ENCODE measurements at places on chromosomes 2 and 18.

- DNase-seq: no peak
Measured at GRCh38 chr2:24579053-24579803, 88.2 kb downstream of the NCOA1 start.

- DNase-seq: no peak
Measured at GRCh38 chr2:191938779-191939178, 91.9 kb upstream of the CAVIN2 start.

DNA sequence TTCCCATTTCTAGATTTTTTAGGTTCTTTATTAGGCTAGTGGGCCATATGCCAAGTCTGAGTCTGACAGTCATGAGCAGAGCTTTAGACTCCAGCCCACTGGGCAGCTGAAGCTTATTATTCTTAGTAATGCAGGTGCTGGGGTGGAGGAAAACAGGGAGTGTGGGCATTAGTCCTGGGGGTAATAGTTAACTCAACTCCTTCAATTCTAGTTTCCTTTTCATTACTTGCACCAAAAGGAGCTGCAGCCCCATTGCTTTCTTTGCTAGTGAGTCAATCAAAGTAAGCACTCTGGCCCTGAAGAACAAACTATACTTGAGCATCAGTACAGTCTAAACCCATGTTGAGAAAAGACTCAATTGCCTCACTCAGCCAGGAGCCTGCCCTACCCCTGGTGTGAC lies 35.5 kb downstream of the ICOS start:
- no peak for DNase-seq

GRCh38 chr2:215504547-215504946 lies 68.7 kb upstream of the FN1 start:
- DNase-seq: no peak

GRCh38 chr18:2641638-2642037 lies 13.9 kb upstream of the SMCHD1 start:
- no peak for DNase-seq

GRCh38 chr18:30927517-30928075 lies 114.9 kb downstream of the DSC3 start:
- no peak for DNase-seq

- DNase-seq: no peak
Measured at GRCh38 chr2:16709769-16710168, 44.1 kb upstream of the CYRIA start.

GRCh38 chr2:69382547-69382946 lies 4.5 kb downstream of the GFPT1 start:
- DNase-seq: no peak

- DNase-seq: no peak
Measured at GRCh38 chr2:59887366-59887765, 666.1 kb downstream of the BCL11A start.

DNA sequence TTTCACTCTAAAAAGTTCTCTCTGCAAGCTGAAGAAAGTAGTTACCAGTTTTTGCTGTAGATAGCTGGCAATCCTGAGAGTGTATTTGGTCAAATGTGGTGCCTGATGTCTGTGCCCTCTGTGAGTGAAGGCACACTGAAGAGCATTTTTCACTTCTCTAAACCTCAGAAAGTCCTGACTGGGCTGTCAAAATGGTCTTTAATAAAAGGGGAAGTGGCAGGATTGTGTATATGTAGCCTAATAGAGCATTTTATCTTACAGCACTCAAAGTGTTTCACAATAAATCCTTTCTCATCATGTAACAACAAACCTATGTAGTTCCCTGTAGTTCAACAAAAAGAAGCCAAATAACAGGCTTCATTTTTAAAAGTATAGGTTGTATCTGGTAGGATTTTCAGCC lies 1552.3 kb upstream of the SLC39A10 start:
- DNase-seq: no peak

- no peak for DNase-seq
Measured at GRCh38 chr2:96105994-96106715, 10.2 kb downstream of the ADRA2B start.

- DNase-seq: peak; percentile 54
Measured at GRCh38 chr2:96913398-96914202, 43.7 kb upstream of the SEMA4C start.

GRCh38 chr2:98514096-98514639 lies 69.5 kb downstream of the INPP4A start:
- DNase-seq: no peak

DNA sequence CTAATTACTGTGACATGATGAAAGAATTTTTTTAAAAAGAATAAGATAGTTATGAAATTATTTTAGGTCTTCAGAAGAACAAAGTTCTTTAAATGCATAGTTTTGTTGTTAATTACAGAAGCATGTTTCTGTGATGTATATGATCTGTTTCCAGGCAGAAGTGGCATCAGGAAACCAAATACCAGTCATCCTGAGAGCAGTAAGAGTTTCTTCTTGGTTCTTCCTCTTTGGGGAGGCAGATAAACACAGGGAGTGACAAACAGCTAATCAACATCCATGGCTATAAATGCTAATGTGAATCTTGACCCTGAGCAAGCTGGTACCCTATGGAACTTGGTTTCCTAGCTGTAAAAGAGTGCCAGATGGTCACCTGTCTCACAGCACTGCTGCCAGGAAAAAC lies 29.2 kb downstream of the WIPF1 start:
- no peak for DNase-seq

GRCh38 chr18:75915941-75916623 lies 488.6 kb upstream of the SMIM21 start:
- no peak for DNase-seq

- no peak for DNase-seq
Measured at GRCh38 chr18:34875150-34875549, 165.1 kb downstream of the DTNA start.

GRCh38 chr2:238407566-238407965 lies 19.2 kb upstream of the ASB1 start:
- no peak for DNase-seq

GRCh38 chr2:18913512-18913911 lies 324.1 kb upstream of the NT5C1B start:
- DNase-seq: no peak

DNA sequence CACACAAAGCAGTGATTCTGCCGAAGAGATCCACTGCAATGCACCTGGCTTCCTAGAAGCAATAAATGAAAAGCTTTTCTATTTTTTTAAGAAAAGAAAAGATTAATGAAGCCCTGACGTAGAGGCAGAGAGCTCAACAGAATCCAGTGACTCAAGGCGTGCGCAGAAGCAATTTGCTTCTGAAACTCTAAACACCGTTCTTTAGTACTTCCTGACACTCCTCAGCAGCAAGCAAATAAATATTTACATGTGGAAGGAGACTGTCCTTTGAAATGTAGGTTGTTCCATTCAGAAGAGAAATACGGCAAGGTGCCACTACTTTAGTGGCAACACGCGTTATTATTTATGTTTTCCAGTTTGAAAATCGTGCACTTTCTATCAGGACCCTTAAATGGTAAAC lies 126.2 kb upstream of the ZNF516 start:
- no peak for DNase-seq

GRCh38 chr2:75030218-75031009 lies 72.0 kb downstream of the POLE4 start:
- no peak for DNase-seq

GRCh38 chr2:213733893-213734292 lies 449.6 kb downstream of the SPAG16 start:
- no peak for DNase-seq

- no peak for DNase-seq
Measured at GRCh38 chr2:240713928-240714746, 22.5 kb downstream of the AQP12A start.

GRCh38 chr18:62457877-62458276 lies 64.9 kb upstream of the ZCCHC2 start:
- DNase-seq: no peak

GRCh38 chr2:6368281-6368680 lies 497.4 kb downstream of the CMPK2 start:
- no peak for DNase-seq

DNA sequence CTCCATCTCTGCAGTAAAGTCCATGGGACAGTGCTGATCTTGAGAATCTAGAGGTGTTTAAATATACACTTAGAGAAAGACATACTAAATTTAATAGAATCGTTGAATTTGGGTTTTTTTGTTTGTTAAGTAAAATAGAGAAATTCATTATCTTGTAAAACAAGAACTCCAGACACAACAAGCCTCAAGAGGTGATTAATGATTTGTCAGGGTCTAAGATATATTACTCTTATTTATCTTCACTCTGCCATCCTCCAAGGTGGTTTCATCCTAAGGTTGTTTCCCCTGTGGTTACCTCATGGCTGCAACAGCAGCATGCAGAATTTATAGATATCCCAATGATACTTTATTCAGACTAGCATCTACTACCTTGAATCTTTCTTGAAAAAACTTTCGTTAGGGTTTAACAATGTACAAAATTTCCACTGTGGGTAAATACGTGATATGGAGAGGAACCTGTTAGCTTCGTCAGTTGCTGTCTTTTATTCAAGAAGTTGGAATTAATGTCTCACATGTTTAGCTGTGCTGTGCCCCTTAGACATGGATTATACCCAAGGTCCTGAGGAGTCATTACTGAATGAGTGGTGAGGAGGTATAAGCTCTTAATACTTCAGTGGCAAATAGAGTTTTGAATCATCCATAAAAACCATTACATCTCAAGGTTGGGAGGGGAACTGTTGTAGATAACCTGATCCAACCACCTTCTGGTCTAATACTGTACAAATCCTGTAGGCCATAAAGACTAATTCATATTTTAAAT lies 128.0 kb downstream of the GPD2 start:
- DNase-seq: no peak

- DNase-seq: no peak
Measured at GRCh38 chr2:151824886-151825285, 3.3 kb downstream of the ARL5A start.

DNA sequence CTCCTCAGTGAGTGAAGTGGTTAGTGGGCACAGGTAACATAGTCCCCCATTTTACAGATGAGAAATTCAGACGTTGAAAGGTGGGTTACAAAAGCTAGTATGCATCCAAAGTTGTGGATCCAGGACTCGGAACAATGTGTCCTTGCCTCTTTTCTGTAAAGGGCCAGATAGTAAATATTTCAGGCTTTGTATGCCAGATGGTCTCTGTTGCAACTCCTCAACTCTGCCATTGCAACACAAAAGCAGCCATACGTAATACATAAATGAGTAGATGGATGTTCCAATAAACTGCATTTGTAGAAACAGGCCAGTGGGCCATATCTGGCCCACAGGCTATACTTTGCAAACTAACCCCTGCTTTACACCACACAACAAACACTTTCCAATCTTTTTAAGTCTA lies 166.6 kb upstream of the PKDCC start:
- no peak for DNase-seq

DNA sequence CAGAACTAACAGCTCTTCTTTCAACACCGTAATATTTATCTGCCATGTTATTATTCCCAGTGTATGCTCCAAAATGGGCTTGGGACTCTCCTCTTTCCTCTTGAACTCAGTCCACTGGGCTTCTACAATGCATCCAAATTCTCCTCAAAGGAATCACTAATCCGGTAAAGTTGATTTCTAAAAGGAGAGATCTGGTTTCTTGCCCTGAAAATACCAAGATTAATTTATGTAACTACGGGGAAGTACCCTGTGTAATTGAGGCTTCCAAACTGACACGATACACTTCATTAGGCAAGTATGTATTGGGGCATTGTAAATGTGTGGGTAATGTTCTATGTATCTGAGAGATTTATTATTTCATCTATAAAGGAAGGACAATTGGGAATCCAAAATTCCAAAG lies 5.7 kb downstream of the NCKAP5 start:
- DNase-seq: no peak

GRCh38 chr2:32742376-32742775 lies 114.5 kb downstream of the TTC27 start:
- no peak for DNase-seq

DNA sequence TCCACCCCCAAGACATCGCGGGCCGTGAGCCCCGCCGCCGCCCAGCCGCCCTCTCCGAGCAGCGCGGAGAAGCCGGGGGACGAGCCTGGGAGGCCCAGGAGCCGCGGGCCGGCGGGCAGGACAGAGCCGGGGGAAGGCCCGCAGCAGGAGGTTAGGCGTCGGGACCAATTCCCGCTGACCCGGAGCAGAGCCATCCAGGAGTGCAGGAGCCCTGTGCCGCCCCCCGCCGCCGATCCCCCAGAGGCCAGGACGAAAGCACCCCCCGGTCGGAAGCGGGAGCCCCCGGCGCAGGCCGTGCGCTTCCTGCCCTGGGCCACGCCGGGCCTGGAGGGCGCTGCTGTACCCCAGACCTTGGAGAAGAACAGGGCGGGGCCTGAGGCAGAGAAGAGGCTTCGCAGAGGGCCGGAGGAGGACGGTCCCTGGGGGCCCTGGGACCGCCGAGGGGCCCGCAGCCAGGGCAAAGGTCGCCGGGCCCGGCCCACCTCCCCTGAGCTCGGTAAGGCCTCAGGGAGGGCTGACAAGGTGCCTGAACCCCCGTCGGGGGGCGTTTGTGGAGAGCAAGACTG lies 14.2 kb downstream of the SPEG start:
- DNase-seq: no peak

DNA sequence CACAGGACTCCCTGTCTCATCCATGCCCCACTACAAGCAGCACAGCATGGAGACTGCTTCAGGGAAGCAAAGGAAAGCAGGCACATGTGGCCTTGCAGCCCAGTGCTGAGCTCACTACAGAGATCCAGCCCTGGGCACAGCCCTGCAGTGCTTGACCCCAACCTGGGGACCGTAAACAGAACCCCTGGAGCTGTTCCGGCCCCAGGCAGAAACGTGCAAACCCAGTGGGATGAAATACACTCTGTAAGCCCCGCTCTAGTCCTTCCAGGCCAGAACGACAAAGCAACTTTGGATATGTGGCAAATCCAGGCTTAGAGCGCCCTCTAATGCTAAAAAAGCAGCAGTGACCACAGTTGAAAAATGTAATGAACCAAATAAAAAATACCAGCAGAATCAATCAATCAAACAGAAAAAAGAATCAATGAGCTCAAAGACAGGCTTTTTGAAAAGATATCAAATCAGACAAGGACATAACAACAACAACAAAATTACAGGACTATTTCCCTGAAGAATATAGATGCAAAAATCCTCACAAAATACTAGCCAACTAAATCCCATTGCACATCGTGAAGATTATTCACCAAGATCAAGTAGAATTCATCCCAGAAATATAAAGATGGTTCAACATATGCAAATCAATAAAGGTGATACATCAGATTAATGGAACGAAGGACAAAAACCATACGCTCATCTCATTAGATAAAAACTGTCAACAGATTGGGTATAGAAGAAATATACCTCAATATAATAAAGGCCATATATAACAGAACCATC lies 45.6 kb downstream of the ZNF519 start:
- no peak for DNase-seq

Data from activated T-cell treated with anti-CD3 and anti-CD28 coated beads, Interleukin-2, amount 50 U/mL, for 1 hour (primary cell).